AG09309 (cell line): ENCODE measurements at places on chromosomes 6 and 20.

DNA sequence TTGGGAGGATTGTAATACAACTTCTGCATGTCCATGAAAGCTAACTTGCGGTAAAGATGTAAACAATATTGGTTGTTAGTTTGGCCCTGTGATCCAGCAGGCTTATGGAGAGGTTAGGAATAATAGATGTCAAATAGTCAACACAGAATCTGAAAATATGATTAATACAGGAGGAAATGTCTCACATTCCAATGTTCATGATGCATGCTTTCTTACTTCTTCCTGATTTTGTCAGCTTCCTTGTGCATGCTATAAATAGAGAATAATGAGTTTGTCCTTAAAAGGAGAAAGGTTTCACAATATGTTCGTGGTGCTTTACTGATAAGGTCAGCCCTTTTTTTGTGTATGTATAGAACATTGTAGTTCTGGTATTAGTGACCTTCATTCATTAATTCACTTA, 136.7 kb downstream of the MMUT start:
- peak; percentile 38 for DNase-seq

DNA sequence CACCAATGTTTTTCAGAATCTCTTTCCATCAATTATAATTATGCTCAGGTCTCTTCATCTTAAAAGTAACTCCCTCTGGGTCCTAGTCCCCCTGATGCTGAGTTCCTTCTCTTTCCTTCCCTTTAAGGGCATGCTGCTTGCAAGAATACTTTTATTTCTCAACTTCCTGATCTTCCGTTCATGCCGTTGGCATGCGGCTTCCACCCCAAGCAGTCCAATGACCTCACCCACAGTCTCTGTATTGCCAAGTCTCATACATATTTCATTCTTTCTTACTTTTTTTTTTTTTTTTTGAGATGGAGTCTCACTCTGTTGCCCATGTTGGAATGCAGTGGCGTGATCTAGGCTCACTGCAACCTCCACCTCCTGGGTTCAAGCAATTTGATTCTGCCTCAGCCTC, 83.5 kb downstream of the NDUFAF5 start:
- DNase-seq, result peak; percentile 29

DNA sequence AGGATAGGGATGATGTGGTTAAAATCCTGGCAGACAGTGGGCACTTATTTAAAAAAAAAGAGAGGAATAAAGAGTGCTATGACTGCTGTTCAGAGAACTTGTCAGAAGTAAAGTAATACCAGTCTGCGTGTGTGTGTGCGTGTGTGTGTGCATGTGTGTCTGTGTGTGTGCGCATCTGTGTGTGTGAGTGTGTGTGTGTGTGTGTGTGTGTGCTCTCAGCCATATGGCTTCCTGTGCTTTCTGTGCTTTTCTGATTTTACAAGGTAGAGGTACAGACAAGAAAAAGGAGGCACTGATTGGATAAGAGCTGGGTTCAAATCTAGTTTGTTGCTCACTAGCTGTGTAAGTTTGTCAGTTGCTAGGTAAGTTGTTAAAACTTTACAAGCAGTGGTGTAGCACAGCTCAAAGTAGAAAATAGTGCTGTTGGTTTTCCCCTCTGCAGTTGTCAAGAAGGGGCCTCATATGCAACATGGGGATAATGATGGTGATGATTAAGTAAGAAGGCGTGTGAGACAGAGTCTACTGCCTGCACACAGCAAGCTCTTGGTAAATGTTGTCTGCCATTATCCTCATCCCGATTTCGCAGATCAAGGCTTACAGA, 155.3 kb upstream of the ZNF217 start:
- DNase-seq, result no peak

GRCh38 chr6:130853555-130854183, 26.5 kb downstream of the SMLR1 start:
- no peak for DNase-seq

GRCh38 chr6:137370871-137371633, 123.1 kb downstream of the OLIG3 start:
- no peak for DNase-seq

DNA sequence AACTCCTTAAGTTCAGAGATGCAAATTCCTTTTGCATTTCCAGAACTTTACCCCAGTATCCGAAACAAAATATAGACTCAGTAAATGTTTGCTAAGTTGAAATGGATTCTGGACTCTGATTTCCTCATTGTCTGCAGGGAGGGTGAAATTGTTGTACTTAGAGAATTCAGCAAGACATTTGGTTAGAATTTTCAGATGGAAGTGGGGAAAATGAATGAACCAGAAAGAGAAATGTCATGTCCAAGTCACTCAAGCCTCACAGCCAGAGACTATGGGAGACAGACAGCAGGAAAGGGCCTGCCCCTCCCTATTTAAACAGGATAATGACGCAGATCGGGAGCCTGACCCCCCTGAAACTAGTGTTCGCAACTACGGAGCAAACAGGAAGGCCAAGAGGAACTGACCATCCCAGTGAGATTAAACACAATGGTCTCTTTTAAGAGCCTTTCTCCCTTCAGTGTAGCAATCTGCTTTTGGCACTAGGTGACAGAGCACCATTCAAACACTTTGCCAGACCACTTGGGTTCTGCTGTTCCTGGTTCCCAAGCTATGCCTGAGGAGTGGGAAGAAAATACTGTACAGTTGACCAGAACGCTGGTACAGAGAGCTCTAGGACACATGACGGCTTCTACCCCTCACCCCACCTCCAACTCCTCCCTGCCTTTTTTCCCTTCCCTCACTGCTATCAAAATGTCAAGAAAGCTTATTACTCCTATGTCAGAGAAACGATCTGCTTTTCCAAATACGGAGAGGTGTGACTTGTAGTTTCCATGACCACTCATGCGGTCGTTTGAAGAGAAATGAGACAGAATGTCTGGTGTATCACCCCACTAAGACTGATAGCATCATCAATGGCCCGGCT, 13.7 kb downstream of the NEDD9 start:
- no peak for DNase-seq

DNA sequence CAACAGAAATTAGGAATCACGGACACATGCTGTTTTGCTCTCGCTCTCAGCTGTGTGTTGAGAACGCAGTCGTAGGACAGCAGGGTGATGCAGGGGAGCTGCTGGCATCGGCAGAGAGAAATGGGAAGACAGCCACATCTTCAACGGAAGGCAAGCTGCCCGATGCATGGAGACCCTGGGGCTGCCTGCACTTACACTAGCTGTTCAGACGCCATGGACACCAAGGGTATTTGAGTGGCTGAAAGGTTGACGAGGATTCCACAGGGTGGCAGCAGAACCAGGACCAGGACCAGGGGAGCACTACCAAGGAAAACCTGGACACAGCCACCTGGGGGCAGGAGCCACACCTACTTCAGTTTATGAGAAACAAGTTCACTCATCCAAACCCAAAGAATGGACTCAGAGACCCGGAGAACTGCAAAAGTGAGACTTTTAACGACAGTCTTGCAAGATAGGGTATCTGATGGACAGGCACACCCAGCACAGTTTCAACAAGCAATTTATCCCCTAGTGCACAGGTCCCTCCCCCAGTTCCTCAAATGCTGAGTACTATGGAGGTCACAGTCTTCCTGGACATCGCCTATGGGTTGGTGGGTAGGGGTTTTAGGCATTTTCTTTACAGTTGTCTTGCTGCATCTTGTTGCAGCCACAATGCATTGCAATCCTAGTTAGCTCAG, 56.3 kb upstream of the ENTPD6 start:
- DNase-seq, result no peak

- no peak for DNase-seq
Measured at GRCh38 chr6:41306187-41306854, 19.8 kb upstream of the TREM1 start.

DNA sequence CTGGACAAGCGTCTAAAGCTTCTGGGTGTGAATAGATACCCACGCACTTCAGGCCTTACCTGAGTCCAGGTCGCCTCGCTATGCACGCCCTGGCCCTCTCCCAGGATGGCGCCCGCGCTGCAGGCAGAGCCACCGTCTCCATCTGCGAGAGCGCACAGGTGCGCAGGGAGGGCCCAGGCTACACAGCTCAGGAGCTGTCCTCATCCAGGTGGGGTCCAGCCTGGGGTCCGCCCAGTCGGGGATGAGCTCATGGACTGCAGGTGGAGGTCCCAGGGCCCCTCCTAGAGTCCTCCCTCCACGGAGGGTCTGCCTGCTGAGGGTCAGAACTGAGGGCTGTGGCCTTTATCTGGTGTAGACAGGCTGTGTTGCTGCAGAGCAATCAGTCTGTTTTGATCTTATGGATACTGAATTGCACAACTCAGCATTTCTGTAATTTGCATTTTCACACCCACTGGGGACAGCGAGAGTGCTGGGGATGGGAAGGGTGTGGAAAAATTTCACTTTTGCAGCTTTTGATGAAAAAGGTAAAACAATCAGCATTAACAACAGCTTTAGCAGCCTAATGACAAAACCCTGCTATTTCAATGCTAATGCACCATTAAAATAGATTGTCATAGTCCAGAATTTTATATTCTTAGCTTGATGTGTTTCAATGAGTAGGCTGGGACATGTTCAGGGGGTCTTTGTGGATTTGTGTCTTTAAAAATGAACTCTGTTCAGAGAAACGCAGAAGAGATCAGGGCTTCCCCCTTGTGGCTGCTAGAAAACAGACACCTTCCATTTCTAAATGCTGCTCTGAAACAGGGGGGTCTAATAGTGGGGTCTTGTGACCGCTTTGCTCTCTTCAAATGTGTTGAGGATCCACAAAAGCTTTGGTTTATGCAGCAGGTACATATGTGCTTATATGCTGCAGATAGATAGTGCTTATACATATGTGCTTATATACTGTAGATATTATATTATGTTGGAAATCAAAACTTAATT, 77.8 kb upstream of the PHACTR3 start:
- DNase-seq, result no peak

- no peak for DNase-seq
Measured at GRCh38 chr6:63261820-63262219, 50.6 kb downstream of the FKBP1C start.

GRCh38 chr6:41257369-41258195, 28.9 kb downstream of the TREM1 start:
- DNase-seq, result peak; percentile 53

- no peak for DNase-seq
Measured at GRCh38 chr6:145051661-145052060, 683.7 kb downstream of the EPM2A start.

DNA sequence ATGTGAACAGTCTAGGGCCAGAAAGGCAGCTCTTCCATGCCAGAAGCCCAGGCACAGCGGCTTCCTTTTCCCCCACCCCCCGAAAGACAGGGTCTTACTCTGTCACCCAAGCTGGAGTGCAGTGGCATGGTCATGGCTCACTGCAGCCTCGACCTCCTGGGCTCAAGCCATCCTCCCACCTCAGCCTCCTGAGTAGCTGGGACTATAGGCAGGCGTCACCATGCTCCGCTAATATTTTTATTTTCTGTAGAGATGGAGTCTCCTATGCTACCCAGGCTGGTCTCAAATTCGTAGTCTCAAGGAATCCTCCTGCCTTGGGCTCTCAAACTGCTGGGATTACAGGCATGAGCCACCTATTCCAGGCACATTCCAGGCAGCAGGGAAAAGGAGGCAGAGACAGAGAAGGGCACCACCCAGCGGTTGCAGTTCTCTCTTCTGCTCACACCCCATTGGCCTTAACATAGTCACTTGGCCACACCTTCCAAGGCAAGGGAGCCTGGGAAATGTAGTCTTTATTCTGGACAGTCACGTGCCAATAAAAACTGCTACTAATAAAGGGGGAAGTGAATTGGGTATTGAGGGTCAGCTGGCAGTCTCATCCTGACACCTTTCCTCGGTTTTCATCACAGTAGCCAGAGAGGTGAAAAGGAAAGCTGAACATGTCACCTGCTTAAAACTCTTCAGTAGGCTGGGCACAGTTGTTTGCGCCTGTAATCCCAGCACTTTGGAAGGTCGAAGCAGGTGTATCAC, 205.9 kb downstream of the ZMYND8 start:
- no peak for DNase-seq

DNA sequence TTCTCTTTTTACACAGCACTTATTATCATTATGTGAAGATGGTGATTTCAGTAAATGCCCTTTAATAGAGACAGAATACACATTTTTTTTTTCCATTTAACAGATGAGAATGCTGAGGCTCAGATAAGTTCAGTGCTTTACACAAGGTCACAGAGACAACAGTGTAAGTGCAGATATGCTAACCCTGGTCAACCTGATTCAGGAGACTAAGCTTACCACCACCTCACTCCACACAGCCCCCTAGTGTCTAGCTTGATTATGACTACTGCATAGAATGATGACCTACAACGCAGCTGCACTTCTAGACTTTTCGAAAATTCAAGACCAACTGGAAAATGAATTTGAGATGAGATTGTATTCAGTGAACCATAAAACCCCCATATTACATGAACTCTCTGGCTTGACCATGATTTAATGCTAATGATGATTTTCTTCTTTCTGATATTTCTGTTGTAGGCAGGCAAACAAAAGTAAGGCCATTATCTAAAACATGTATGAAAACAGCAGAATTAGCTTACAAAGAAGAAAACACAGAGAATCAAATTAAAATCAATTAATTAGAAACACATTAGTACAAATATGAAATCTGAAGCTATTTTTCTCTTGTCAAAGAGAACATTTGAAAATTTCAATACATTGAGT, 212.1 kb upstream of the PHACTR1 start:
- DNase-seq, result no peak

- no peak for DNase-seq
Measured at GRCh38 chr6:95243053-95243452, 334.3 kb upstream of the MANEA start.

GRCh38 chr6:125310994-125311649, 9.4 kb upstream of the HDDC2 start:
- DNase-seq, result no peak

DNA sequence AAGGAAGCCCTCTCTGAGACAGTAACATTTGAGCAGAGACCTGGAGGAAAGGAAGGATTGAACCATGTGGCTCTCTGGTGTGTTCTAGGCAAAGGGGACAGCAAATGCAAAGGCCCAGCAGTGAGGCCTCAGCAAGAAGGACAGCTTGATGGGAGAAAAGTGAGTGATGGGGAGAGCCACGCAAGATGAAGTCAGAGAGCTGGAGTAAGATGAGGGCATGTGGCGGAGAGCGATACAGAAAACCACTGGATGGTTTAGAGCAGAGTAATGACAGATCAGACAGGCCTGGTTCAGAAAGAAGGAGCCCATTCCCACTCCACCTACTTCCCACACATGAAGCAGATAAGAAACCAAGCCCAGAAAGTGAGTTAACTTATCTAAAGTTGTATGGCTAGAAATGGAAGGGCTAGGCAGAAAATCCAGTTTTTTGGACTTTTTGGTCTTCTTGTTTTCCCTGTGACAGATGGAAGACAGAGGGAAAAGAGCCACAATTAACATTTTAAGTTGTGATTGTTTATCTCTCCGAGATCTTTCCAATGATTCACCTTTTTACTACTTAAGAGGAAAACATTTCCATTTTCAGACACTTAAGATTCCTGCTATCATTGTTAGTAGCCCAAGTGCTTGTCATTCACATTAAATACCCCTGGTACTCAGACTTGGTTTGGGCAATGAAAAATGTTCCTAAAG, 723 bp upstream of the SNPH start:
- DNase-seq, result no peak

DNA sequence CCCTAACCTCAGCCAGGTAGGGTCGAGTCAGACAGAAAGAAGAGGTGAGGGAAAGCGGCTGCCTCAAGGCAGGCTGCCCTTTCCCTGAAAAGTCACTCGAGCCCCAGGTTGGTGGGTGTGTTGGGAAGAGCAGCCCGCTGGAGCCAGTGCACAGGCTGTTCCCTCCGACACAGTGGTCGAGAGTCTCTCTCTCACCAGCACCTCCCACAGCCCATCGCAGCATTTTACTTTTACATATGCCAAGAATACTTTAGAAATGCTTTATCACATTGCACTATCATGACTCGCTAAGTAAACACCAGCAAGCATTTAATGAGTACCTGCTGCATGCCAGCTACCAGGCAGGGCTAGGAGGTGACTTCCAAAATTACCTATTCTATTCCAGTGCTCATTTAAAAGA, 1.7 kb downstream of the PRPH2 start:
- no peak for DNase-seq

- DNase-seq, result no peak
Measured at GRCh38 chr20:38128691-38129090, 36.4 kb downstream of the TGM2 start.
